ENCODE measurements at places on chromosomes 5 and 9.

- no peak for DNase-seq
These were observed 617.9 kb upstream of the CTNND2 start for GRCh38 chr5:12522116-12522515.

GRCh38 chr5:152397581-152397980 lies 7.5 kb downstream of the NMUR2 start:
- DNase-seq = no peak

GRCh38 chr9:79581794-79582193 lies 10.0 kb downstream of the TLE4 start:
- DNase-seq = peak; percentile 35

DNA sequence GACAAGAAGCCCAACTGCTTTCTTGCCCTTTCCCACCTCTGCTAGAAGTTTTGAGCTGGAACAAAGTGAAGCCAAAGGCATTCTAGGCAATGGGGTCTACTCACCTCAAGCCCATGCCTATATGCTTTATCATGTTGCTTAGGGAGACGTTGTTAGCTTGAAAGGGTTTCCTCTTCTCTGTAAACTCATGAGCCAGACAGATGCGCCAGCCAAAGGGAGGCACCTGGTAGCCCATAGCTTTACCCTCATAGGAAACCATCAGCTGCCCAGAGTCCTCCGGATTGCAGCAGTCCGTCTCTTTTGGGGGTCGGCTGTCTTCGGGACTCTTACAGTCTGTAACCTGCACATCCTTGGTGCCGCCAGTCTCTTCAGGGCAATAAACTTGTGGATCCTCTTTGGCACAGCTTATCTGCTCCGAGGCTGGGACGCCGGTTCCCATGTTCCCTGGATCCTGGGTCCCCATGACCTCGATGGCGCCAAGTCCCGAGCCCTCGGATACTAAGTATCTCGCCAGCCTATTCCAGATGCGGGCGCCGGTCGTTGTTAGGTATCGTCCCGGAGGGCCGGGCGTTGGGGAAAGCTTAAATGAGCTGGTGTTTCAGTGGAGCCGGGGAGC lies 678 bp downstream of the GBA2 start:
- no peak for DNase-seq

All from effector memory CD4-positive, alpha-beta T cell (primary cell).